ENCODE measurements at places on chromosomes 1 and 21. TPM values are rescaled to one million over a fixed set of nuclear protein-coding genes. Genes with fewer than 3 reads are reported as not detected.

Gene CYP4Z1
- 0.09 TPM for total RNA-seq

Gene BMP8B
- total RNA-seq, result 0.19 TPM

DNA sequence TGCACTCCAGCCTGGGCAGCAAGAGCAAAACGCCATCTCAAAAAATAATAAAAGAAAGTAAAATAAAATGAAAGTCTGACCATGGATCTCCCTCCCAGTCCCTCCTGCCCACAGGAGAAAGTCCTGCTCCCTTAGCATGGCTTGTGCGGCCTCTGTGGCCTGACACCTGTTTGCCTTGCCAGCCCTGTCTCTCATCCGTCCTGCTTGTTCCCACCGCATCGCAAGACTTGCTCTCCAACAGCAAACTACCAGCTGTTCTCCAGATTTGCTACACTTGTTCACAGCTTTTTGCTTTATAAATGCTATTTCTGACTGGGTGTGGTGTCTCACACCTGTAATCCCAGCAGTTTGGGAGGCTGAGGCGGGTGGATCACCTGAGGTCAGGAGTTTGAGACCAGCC lies 2.7 kb downstream of the ETV3L start:
- H3K27me3 ChIP-seq, result no peaks in the 10 kb centered on the region
- H3K4me3 ChIP-seq, result no peak overlapping the region
- no peak overlapping the region for H3K27ac ChIP-seq
- H3K4me1 ChIP-seq, result no peaks in the 10 kb centered on the region

DNA sequence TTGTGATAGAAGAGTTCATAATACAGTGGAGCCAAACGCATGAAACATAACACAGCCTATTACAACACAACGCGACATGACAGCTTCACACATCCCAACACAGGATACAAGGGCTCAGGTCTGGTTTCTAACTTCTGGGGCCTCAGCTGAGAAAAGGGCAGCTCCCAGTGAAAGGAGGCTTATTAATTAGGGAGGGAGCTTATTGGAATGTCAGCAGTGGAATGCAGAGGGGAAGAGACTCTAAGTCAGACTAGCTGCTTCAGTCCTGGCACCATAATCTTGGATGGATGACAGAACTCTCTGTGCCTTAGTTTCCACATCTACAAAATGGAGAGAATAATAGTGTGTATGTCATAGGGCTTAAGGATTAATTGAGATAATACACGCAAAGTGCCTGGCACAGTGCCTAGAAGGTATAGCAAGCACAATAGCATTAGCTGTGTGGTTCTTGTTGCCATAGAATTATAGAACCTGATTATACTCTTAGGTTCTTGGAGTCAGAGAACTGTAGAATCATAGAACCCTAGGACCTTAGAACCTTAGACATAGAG lies 22.7 kb upstream of the SLC2A1 start:
- H3K36me3 ChIP-seq, result no peaks in the 10 kb centered on the region
- H3K4me1 ChIP-seq, result no peaks in the 10 kb centered on the region
- no peaks in the 10 kb centered on the region for H3K27me3 ChIP-seq
- no peak overlapping the region for H3K4me3 ChIP-seq

DNA sequence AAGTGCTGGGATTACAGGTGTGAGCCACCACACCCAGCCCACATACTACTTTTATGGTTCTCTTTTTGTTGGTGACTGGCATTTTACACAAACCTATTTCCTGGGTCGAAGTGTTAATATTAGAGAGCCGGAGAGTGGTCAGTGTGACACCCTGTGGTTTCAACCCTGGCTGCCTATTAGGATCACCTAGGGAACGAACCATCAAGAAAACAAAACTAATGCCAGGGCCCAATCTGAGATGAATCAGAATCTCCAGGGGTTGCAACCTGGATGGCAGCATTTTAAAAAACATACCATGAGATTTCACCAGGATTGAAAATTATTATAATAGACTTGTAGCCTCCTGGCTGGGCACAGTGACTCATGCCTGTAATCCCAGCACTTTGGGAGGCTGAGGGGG lies 6.1 kb downstream of the MRPS21 start:
- no peak overlapping the region for H3K4me3 ChIP-seq
- no peak for DNase-seq
- peaks cover 2% of the 10 kb centered on the region for H3K4me1 ChIP-seq
- peaks cover 17% of the 10 kb centered on the region for H3K36me3 ChIP-seq
- H3K27ac ChIP-seq, result no peak overlapping the region

GRCh38 chr1:66262208-66262963 lies 271.6 kb upstream of the SGIP1 start:
- no peaks in the 10 kb centered on the region for H3K36me3 ChIP-seq
- DNase-seq, result no peak
- no peak overlapping the region for H3K27ac ChIP-seq
- H3K4me1 ChIP-seq, result no peaks in the 10 kb centered on the region
- no peak overlapping the region for H3K4me3 ChIP-seq
- no peaks in the 10 kb centered on the region for H3K27me3 ChIP-seq

- no peaks in the 10 kb centered on the region for H3K36me3 ChIP-seq
- no peak overlapping the region for H3K27ac ChIP-seq
- no peaks in the 10 kb centered on the region for H3K27me3 ChIP-seq
- no peak overlapping the region for H3K4me3 ChIP-seq
Observed at GRCh38 chr1:209132736-209133467, 450.6 kb upstream of the CAMK1G start.

DNA sequence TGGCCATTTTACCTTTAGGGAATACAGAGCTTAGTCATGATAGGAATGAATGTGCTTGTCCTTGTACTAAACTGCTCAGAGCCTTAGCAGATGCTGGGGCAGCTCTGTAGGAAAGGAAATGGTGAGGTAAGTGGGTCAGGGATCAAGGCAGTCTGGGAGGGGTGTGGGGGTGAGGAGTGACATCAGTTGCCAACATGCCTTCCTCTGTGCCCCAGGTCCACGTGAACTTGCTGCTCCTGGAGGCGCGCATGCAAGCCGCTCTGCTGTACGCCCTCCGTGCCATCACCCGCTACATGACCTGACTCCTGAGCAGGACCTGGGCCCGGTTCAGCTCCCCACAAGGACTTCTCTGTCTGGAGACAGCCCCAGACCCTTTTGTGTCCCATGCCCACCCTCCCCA lies 21.2 kb downstream of the SESN2 start:
- H3K36me3 ChIP-seq, result peaks cover 16% of the 10 kb centered on the region
- H3K27ac ChIP-seq, result peak overlapping the region; percentile 83

Gene ETV3L
- total RNA-seq, result not detected

All from liver (tissue), 10 donors.